ENCODE measurements at places on chromosomes 2 and 18.

GRCh38 chr2:12819103-12819475 lies 102.4 kb downstream of the TRIB2 start:
- no peak for DNase-seq

- no peak for DNase-seq
Observed at GRCh38 chr2:204264621-204265140, 280.6 kb upstream of the PARD3B start.

GRCh38 chr2:108560241-108560811 lies 26.1 kb downstream of the LIMS1 start:
- DNase-seq, result no peak

DNA sequence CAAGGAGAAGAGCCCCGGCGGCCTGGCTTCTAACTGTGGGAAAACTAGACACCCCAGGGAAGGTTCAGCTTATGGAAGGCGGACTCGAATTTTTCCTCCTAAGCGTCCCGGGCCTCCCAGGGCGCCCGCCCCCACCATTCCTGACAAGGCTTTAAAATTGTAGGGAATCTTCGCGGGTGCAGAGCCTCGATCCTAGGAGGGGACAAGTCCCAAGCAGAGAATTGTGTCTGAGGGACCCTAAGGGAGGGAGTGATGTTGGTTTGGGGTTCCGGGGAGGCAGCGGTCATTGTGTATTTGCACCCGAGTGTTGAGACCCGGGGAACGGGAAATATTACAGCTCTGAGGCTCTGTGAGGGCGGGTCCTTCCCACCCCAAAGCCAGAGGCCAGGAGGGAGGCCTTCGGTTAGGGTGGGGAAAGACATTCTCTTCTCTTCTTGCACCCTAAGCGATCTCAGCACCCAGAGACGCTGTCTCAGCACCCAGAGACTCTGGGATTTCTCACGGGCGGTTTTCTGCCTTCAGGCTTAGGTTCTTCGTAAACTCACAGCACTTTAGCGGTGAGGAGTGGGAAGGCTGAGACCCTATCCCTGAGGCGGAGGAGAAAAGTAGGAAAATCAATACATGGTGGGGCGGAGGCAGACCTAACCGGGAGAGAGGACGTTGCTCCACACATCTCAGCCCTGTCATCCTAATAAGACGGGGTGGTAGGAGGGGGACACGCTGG lies 7.6 kb downstream of the OSR1 start:
- DNase-seq, result no peak

DNA sequence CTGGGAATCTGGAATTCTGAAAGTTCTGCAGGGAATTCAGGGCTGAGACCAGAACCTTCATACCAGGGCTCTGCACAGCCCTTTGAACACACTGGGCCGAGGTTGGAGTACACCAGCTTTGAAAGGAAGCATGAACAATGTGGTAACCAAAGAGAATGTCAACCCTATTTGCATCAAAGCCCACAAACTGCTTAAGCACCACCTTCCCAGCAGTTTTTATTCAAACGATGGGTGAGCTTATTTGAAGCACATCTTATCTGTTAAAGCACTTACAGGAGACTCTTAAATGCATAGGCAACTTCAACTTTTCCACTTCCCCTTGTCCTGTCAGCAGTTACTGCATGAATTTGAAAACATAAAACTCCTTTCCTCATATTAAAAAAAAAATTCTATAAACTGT lies 96.6 kb downstream of the TXNL1 start:
- DNase-seq, result no peak

DNA sequence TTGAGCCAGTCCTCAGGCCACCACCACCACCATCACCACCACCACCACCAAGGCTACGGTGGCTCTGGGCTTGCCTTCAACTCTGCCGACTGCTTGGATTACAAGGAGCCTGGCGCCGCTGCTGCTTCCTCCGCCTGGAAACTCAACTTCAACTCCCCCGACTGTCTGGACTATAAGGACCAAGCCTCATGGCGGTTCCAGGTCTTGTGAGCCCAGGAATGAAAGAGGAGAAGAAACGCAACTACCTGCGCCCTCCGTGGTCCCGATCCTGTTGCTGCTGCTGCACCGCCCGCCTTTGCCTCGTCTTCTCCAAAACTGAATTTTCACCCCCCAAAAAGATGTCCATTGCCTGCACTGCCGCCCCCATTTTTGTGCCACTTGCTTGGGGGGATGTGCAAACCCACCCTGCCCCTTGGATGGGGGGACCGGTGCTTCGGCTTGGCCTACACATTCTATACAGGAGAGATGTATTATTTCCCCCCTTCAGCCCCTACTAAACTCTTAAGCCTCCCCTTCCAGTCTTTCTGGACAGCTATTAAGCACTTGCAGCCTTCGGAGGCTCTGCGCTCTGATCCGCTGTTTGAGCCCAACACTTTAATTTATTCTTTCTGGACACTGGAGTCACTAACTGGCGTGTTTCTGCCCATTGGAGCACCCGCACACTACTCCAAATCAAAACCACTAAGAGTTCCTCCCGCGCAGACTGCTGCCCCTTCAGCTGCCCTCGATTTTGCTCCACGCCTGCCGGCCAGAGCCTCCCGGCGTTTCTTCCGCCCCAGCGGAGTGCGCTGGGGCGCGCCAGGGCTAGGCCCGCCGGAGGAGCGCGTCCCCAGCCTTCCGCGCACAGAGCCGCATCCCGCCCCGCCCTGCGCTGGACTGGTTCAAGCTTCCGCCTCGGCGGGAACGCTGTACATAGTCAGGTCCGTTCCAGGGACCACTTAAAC lies 5.7 kb downstream of the OTX1 start:
- peak; percentile 24 for DNase-seq

Measured in activated T-cell treated with anti-CD3 and anti-CD28 coated beads for 48 hours (primary cell).